ENCODE measurements at places on chromosomes 4 and X.
A peak's percentile ranks its signal among the peaks of the same experiment; 100 is the strongest.

- no peak for DNase-seq
Observed at GRCh38 chrX:155218777-155219176, 2.5 kb downstream of the VBP1 start.

DNA sequence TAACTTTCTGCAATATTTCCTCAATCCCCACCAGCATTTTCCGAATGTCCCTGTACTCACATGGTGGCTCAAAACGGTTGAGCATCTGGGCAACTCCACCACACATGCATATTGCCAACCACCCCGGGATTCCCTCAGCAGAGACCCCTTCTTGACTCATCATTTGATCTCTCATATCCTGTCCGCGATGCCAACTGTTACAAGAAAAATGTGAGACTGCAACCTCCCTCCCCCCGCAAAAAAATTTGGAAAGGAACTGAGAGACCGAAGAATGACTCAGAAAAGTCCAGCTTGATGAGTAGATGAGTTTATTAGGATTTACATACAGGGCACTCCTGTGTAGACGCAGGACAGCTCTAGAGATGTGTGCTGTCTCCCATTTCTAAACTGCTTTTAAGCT lies 561.4 kb downstream of the ZIC3 start:
- no peak for DNase-seq

DNA sequence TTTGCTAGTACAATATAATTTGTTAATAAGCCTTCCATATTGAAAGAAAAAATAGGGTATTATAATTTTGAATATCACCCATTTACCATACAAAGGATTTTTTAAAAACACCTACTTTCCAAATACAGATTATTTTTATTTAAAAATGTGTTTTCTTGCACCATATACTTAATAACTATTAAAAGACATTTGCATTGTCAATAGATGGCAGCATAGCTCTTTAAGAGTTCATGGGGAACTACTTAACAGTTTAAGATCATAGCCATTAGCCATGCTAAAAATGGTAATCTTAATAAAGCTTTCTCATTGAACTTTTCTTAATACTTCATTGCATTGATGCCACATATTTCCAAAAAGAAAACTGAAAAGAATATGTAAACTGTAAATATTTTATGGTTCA lies 1995.9 kb downstream of the C4orf33 start:
- no peak for DNase-seq

- DNase-seq, result peak; percentile 8
Observed at GRCh38 chrX:107826238-107827029, 768 bp downstream of the MID2 start.

DNA sequence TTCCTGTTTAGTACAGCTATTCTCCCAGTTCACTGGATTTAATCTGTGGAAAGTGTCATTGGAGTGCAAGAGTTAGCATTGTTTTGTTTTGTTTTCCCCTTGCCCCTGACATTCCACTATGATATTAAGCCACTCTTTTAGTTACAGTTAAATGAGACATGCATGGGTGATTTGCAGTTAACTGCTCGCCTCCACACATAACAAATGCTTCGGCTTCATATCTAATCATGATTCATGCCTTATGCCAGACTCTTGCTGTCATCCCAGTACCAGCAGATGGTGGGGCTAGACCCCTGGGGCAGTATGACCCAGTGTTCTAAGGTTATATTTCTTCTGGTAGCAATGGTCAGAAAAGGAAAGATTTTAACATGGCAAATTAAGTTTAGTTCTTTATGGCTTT lies 80.1 kb downstream of the RAP1GDS1 start:
- DNase-seq, result no peak

DNA sequence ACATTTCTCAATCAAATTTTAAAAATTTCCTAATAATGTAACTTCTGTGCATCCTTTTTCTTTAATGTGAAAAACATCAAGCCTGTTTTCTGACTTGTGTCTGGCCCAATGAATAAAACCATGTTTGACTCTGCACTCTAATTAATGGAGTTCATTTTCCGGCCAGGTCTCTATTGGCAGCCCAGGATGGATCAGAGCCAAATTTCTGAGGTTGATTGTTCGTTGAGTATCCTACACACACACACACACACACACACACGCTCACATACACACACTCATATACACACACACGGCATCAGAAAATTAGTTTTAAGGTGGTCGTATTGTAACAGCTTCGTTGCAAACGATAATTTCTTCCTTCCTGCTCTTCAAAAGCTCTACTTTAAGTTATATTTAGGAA lies 28.9 kb upstream of the TLL1 start:
- DNase-seq, result no peak

DNA sequence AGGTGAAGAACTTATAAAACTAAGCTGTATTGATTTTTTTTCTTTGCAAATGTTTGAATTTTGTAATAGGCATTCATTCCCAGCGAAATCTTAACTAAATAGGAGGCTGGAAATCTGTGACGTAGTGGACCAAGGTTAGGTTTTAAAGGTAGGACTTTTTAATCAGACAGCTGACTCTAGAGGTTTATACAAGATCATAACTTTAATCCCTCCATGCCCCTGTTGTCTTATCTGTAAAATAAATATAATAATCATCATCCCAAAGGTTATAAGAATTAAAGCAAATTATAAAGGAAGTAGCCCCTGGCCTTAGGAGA lies 101.3 kb downstream of the SHROOM3 start:
- no peak for DNase-seq

DNA sequence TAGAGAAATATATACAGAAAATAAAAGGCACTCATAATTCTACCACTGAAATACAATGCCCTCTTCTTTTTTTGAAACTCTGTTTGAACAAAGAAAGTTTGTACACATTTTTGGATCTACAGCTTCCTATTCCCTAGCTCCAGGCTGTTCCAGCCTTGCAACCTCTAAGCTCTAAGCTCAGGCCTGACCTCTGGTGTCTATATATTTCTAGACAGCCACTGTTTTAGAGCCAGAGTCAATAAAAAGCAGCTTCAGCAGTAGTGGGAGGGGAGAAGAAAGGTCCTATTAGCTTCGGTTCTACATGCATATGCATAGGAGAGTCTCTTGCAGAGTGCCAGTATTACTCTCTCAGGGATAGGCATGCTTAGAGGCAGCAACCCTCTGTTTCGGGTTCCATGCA lies 39.7 kb downstream of the CLDN2 start:
- DNase-seq, result no peak

DNA sequence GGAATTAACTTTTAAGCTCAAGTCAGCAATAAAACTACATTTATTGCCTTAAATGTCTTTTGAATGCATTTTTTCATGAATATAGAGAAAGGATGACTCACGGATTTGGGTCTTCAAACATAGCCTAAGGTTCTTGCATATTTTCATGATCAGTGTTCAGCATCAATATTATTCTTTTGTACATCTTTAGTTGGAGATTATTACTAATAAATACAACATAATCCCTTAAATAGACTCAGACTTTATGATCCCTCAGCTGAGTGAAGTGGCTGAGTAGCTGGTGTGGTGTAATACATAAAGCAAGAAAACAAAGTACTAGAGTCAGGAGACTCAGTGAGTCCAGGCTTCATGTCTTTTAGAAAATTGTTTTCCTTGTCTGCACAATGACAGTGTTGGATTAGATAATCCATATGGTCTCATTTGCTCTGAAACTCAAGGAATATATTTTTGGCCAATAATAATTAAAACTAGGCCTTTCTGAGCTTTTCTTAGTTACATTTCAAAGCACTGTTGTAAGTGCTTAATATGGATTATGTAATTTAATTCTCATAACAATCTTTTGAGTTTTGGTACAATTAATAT lies 78.3 kb upstream of the UNC5C start:
- DNase-seq, result no peak

DNA sequence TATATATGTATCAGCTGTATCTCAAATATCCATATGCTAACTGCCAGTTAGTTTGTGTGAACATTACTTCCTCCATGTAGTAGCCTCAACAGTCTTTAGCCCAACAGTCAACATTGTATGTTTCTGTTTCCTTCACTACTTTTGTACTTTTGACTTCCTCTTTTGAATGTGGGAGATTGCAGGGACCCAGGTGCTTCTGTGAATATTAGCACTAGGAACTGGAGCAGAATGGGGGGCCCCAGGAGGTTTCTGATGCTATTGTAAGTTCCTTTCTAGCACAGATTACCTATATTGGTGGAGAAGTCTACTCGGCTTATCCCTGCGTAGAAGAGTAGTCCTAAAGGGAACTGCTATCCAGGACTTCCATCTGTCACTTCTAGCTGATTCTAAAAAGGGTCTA lies 2.3 kb downstream of the PLAC8 start:
- DNase-seq, result no peak

- no peak for DNase-seq
Observed at GRCh38 chrX:39602195-39602594, 495.6 kb downstream of the BCOR start.

- DNase-seq, result no peak
Observed at GRCh38 chr4:43374216-43374751, 481.8 kb downstream of the GRXCR1 start.

- no peak for DNase-seq
Observed at GRCh38 chrX:2446815-2447214, 54.0 kb downstream of the DHRSX start.

DNA sequence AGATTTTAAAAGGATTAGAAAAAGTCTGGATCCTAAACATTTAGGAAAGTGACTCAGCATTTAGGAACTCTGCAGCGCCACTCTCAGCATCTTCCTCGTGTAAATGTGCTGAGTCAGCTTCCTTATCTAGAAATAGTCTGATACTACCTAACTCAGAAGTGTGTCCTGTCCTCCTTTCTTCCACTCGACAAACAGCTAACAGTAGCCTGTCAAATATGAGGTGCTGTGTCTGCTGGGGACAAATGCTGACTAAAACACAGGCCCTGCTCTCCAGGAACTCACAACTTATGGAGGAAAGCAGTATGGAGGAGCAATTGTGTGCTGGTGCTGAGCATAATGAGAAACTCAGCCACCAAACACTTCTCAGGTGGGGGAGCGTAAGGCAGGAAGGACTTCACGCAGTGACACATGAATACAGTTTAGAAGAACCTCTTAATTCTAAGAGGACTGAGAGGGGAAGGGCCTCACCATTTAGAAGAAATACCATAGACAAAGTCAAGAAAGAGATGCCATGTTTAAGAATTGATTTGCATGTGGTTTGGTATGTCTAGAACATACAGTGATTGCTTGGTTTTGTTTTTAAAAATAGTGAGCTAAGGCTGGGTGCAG lies 125.3 kb downstream of the SOWAHB start:
- no peak for DNase-seq

DNA sequence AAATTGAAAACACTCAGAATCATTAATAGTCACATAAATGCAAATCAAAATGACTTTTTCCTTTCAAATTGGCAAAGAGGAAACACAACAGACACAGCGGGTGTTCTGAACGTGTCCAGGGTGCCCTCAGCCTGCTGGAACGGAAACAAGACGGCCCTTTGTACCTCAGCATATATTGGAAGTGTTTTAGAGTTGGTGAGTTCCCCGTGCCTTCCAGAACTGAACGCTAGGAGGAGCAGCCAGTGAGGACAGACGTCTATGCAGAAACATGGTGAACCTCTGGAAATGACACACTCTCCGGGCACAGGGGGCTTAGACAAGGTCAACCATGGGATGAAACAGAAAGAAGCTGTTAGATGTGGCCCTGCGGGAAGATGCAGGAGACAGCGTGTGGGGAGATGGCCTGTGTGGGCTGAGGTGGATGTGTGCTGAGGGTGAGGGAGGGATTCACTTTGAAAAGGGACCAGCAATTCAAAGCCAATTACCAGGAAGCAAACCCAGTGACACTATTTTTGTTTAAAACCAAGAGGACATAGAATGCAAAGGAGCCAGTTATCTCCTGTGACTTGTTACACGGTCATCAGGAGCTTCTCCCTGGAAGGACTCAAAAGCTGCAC lies 40.4 kb downstream of the RNF212 start:
- peak; percentile 26 for DNase-seq

- no peak for DNase-seq
Observed at GRCh38 chrX:39888730-39889129, 209.0 kb downstream of the BCOR start.

DNA sequence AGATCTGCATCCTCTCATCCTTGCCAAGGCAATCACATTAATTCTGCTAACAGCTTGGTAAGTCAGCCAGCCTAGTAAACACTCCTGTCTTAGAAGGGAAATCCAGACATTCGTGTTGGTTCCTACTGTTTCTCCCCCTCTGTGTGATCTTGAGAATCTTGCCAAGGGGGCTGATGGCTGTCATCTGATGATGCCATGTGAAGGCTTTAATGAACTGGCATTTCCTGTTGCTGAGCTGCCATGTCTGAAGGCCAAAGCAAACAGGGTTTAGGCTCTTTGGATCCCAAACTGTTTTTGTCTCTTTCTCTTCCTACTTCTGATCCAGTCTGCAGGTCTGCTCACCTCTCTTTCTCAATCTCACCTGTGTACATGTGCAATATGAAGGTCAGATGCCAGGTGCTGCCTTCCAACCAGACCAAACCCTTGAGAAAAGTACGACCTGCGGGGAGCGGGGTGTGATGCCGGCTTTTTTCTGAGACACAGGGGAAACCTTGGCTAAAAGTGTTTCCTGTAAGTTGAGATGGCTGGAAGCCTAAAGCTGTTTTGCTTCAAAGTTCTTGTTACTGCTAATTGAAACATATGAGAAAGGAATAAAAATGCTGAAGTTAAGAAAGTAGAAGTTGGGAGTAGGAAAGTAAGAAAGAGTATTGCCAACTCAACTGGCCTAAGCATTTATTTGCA lies 532.9 kb downstream of the ANKRD50 start:
- DNase-seq, result no peak

DNA sequence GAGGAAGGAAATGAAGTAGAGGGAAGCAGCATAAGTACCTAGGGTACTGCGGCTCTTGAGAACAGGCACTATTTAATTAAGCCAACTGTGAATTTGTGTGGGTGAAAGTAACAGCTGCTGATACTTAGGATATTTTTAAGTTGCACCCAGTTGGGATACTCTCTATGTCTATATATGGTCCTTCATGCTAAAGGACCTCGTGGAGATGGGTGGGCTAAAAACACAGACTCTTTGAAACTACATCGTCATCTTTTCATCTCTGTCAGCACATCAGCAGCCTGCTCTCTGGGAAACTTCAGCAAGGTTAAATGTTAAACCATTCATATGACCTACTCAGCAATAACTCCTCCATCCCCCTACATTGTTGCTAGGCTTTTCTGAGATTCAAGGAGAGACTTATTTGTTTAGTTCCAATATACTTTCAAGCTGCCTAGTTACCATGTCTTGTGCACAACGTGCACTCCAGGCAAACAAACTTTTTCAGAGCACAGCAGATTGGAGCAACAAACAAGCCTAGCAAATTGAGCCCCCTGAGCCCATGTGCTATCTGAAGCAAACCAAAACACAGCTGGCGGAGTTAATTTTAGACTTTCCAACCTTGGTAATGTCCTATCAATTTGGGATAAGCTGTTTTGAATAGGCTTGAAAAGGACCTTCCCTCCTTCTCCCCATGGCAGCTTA lies 6.2 kb upstream of the MOB1B start:
- no peak for DNase-seq

DNA sequence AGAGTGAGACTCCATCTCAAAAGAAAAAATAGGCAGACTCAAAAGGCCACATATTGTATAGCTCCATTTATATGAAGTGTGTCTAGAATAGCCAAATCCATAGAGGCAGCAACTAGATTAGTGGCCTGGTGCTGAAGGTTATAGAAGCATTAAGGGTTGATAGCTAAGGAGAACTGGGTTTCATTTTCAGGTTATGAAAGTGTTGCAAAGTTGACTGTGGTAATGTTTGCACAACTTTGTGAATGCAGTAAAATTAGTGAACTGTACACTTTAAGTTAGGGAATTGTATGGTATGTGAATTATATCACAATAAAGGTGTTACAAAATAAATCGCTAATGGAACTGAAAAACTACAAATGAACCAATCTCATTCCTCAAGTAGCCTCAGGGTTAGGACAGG lies 28.3 kb downstream of the TXLNG start:
- no peak for DNase-seq

GRCh38 chr4:28518561-28519165 lies 1658.0 kb downstream of the STIM2 start:
- no peak for DNase-seq

All from activated gamma-delta T cell treated with anti-CD3 and anti-CD28 coated beads, Interleukin-2, amount 50 U/mL, for 16 hours (primary cell).